ENCODE measurements at places on chromosomes 4 and X. TPM values are rescaled to one million over a fixed set of nuclear protein-coding genes. Genes with fewer than 3 reads are reported as not detected.
A peak's percentile ranks its signal among the peaks of the same experiment; 100 is the strongest.

The FRAS1 gene
- 5.7 TPM for total RNA-seq

The MUC7 gene
- not detected for total RNA-seq

The MAML3 gene
- total RNA-seq = 9.6 TPM

The HTN3 gene
- total RNA-seq = not detected

DNA sequence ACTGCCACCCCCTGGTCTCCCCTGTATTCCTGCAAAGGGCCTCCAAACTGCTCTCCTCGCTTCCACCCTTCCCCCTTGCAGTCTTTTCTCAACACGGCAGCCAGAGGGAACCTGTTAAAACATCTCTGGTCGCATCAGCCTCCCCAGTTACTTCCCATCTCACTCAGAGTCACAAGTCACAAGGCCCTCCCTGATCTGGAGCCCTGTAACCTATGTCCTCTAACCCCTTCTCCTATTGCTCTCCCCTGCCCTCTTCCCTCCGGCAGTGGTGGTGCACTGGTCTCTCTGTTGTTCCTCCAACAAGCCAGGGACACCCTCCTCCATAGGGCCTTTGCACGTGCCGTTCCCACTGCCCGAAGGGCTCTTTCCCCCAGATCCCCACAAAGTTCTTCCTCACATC, 73.2 kb downstream of the SH3KBP1 start:
- no peaks in the 10 kb centered on the region for H3K27me3 ChIP-seq
- H3K4me3 ChIP-seq = no peak overlapping the region
- no peak for DNase-seq
- peaks cover 9% of the 10 kb centered on the region for H3K4me1 ChIP-seq
- H3K27ac ChIP-seq = no peak overlapping the region
- H3K36me3 ChIP-seq = no peaks in the 10 kb centered on the region

GRCh38 chr4:35525192-35525978, 718.9 kb downstream of the ARAP2 start:
- H3K36me3 ChIP-seq = no peaks in the 10 kb centered on the region
- H3K4me3 ChIP-seq = no peak overlapping the region
- DNase-seq = no peak
- no peaks in the 10 kb centered on the region for H3K4me1 ChIP-seq
- H3K27ac ChIP-seq = peak overlapping the region; percentile 71
- H3K27me3 ChIP-seq = no peaks in the 10 kb centered on the region

- H3K4me1 ChIP-seq = no peaks in the 10 kb centered on the region
- H3K4me3 ChIP-seq = no peak overlapping the region
- H3K27me3 ChIP-seq = no peaks in the 10 kb centered on the region
- no peak for DNase-seq
Observed at GRCh38 chrX:12002876-12003275, 135.4 kb upstream of the FRMPD4 start.

GRCh38 chr4:140609548-140610425, 41.0 kb upstream of the UCP1 start:
- H3K27me3 ChIP-seq = no peaks in the 10 kb centered on the region
- no peaks in the 10 kb centered on the region for H3K4me1 ChIP-seq
- DNase-seq = no peak
- H3K36me3 ChIP-seq = no peaks in the 10 kb centered on the region
- no peak overlapping the region for H3K4me3 ChIP-seq
- peak overlapping the region; percentile 41 for H3K27ac ChIP-seq

All from tibial nerve (tissue), 4 donors.